ENCODE measurements at places on chromosomes 1 and 21.

DNA sequence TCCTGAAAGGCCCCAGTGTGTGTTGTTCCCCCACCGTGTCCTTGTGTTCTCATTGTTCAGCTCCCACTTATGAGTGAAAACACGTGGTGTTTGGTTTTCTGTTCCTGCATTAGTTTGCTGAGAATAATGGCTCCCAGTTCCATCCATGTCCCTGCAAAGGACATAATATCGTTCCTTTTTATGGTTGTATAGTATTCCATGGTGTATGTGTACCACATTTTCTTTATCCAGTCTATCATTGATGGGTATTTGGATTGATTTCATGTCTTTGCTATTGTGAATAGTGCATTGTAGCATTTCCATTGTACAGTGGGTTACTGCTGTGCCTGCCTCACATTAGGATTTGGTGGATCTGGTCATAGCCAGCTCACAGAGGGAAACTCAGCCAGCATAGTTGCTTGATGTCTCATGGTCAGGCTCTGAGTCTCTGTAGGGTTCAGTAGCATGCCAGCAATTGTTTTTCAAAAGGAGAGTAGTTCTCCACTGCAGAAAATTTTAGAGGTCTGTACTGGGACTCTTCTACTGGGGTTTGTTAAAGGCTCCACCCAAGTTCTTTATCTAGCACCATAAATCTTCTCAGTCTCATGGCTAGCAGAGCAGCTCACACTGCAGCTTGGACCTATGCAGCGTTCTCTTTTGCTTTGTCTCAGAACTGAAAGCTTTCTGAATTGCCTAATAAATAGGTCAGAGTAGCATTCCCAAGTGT is 41.0 kb downstream of the RUNX3 start:
- DNase-seq = no peak

GRCh38 chr1:111542187-111542586 is 38.8 kb upstream of the ADORA3 start:
- no peak for DNase-seq

DNA sequence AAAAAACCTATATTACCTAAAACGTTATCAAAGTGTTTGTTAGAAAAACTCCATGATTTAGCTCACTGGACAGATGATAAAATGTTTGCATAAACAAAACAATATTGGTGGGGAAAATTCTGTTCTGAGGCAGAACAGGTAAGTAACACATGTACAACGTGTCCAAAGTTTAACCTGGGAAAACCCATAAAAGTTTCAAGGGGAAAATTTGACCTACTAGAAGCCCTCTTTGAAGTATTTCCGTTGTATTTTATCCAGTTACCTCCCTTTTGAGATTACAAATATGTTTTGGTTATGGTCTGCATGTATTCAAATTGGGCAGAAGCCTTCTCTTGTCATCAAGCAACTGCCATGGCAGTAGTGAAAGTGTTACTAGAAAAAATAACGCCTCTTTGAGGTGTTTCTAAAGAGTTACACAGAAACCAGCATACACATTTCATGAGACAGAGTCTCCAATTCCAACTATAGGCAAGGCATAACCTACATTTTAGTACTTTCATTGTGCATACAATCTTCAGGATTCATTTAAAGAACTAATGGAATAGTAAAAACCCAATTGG is 58.0 kb upstream of the PDC start:
- DNase-seq = no peak

DNA sequence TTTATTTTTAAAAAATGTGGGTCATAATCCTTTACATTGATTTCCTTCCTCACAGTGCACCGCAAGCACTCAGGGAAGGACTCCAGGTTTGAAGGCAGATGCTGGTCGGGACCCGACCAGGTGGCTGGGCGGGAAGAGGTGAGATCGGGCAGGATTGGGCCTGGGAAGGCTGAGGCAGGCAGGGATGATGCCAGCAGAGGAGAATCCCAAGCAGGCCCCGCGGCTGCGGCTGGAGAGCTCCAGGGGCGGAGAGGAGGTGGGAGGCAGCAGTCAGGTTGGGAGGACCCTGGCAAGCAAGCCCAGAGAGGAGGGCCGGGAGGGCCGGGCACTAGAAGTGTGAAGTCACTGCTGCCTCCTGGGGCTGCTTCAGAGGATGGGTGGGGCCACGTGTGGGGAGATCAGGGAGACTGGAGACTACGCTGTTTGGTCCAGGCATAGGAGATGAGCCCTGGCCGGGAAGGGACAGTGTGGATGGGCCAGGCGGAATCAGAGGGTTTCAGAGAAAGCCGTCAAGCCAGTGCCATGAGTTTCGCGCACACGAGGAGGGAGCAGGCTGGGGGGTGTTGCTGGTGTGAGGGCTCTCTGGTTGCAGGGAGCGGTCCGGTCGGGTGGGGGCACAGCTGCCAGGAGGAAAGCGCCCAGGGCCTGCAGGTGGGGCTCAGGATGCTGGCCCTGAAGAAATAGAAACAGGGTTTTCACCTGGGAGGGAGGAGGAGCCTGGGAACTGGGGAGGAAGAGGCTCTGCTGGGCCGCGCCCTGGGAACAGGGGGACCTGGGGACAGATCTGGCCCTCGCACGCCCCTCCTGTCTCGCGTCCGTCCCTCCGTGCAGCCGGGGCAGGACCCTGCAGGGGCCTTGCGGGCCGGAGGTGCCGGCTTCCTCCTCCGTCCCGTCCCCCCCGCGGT is 888 bp upstream of the COL18A1 start:
- DNase-seq = peak; percentile 83

DNA sequence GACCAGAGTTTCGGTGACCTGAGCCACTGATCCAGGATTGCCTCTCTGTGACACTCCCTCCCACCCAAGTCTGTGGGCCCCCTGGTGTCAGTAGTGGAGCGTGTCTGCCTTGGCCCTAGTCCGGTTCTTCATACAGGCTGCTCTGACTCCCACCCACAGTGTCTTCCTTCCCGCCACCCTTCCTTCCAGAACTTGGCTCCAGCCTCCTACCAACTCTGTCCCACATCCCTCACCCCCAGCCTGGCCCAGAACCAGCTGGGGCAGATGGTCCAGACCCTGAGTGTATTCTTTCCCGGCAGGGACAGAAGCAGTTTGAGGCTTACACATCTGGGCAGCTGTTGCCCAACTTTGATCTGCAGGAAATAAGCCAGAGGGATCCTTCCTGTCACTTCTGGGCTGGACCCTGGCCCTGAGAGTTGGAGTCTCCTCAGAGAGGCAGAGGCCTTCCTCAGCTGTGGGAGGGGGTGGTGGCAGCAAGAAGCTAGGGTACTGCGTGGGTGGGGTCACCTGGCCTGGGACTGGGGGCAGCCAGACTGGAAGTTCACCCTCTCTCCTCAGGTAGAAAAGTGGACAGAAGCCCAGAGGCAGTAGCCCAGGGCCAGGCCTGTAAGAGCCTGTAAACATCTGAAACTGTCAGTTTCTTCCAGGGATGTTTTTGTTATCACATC is 43.1 kb upstream of the EPS8L3 start:
- DNase-seq = no peak
